ENCODE measurements at places on chromosomes 12 and 14.

GRCh38 chr12:61254225-61254624 lies 1006.0 kb upstream of the USP15 start:
- DNase-seq = no peak

GRCh38 chr14:92353447-92353846 lies 30.5 kb downstream of the SLC24A4 start:
- DNase-seq = no peak

GRCh38 chr14:53151523-53152183 lies 1.5 kb downstream of the DDHD1 start:
- no peak for DNase-seq

- no peak for DNase-seq
These were observed 117.3 kb upstream of the OVCH1 start for GRCh38 chr12:29614694-29615325.

GRCh38 chr14:31568671-31569070 lies 7.5 kb downstream of the NUBPL start:
- no peak for DNase-seq

GRCh38 chr14:80809663-80810062 lies 131.9 kb downstream of the CEP128 start:
- no peak for DNase-seq

Measured in posterior vena cava (tissue), 2 donors.